ENCODE measurements at places on chromosomes 11 and 22. TPM values are rescaled to one million over a fixed set of nuclear protein-coding genes. Genes with fewer than 3 reads are reported as not detected.
A peak's percentile ranks its signal among the peaks of the same experiment; 100 is the strongest.

DNA sequence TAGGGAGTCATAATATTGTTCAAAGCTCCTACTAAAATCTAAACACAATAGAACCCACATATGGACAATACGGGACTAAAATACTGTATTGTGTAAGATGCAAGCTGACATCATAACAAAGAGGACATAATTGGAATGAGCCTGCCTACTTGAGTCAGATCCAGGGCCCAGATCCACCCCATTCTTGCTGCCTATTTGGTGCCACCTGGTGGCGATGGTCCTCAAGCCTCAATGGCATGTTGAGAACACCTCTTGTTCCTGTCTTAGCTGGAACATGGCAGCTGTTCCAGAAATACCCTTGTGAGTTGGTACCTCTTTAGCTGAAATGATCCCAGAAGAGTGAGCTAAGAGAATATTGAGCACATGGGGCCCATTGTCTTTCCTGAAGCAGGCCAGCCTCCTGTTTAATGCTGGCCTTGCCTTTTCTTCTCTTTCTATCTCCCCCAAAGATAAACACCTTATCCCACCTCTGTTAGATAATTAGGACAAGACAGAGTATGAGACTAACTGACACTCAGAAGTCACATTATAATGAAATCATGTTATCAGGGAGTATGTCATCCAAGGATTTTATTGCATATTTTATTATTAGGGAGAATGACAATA is 680.9 kb upstream of the ANO5 start:
- DNase-seq = peak; percentile 76

GRCh38 chr11:114149689-114150407 is 90.3 kb downstream of the ZBTB16 start:
- DNase-seq = peak; percentile 16

Gene CTSF
- total RNA-seq = 38.6 TPM

GRCh38 chr11:36463781-36464180 is 46.3 kb downstream of the TRAF6 start:
- no peak for DNase-seq

DNA sequence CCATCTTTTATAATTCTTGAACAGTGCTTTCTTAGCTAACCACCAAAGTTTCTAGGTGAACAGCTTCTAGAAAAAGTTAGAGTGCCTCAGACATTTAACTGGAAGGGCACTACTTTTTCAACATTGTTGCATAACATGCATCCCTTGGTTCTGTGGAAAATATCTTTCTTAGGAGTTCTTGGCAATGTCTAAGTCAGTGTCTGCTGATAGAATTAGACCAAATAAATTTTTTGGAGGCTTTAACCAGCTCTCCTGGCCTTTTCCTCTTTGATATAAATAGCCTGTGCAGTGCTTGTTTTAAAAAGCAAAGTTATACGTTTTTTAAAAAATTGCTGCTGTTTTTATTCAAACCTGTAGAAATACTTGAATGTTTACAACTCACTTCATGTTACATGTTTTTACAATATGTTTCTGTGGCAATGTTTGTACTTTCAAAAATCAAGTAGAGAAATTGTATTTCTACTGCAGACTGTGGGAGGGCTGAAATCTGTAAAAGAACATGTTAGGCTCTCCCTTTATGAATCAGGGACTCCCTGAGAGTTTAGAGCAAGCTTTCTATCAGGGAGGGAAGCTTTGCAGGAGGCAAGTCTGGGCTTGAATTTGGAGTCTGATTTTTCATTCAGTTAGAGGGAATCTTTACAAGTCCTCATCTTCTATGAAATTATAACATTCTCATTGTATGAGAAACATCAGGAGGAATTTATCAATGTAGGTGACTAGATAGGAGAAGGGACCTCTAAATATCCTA is 16.3 kb upstream of the PANX1 start:
- no peak for DNase-seq

Gene RCOR2
- total RNA-seq = 0.95 TPM

Gene CCT8L2
- total RNA-seq = not detected

DNA sequence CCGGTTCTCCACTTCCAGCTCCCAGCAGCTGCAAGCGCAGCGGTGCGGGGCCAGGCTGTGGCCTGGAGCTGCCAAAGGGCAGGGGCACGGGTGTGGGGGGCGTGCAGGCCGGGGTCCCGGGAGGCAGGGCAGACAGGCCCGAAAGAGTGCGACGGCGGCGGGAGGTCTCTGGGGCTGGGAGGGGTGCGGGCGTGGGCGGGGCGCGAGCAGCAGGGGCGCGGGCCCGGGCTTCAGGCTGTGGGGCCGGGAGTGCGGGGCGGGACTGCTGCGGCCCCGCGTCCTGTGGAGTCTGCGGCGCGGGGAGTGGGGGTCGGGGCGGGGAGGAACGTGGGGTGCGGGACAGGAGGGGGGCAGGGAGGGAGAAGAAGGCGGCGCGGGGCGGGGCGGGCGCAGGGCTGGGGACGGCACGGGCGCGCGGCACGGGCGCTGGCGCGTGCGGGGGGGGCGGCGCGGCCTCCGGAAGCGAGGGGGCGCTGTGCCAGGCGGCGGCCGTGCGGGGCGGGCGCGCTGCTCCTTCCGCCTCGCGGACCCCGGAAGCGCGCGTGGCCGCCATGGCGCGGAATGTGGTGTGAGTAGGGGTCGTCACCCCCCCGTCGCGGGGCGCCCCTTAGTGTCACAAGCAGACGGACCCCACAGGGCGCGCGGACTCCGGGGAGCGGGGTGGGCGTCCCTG is at the start of gene MRPL23:
Gene MRPL23, plus strand, starts transcription at position 521 of the 673 bp plus-strand sequence. Its CDS starts 31 bp downstream, at position 552.
- DNase-seq = no peak

Gene F2
- total RNA-seq = not detected

Gene C11orf86
- total RNA-seq = not detected
